ENCODE measurements at places on chromosomes 1 and 21.

DNA sequence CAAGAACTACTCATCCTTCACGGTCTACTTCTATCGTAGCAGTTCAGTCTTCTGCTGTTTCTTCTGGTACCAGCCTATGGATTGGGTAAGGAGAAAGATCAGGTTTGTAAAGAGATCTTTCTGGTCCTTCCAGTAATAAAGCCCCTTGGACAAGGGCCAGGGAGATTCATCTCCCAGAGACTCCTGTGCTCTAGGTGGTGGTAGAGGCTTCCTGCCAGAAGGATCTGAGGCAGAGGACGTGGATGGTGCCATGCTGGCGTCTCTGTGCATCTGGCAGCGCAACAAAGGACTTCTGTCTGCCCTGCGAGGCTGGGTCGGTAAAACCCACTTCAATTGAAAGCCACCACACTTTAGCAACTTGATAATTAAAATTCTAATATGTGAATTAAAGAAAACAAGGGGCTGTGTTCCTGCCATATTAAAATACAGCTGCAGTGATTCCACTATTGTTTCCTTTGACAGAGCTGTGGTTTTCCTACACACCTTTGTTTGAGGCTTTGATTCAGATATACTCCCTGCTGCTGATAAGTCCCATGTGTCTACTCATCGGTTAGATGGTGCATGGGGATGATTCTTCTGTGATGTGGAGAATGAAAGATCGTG lies 73.6 kb downstream of the ROR1 start:
- DNase-seq = no peak

GRCh38 chr1:108151548-108151947 lies 48.6 kb downstream of the SLC25A24 start:
- no peak for DNase-seq

GRCh38 chr1:11984576-11984975 lies 4.3 kb downstream of the MFN2 start:
- no peak for DNase-seq

GRCh38 chr1:6033986-6034749 lies 11.5 kb upstream of the KCNAB2 start:
- no peak for DNase-seq

- DNase-seq = no peak
Measured at GRCh38 chr1:23394181-23394580, 24.5 kb upstream of the ZNF436 start.

DNA sequence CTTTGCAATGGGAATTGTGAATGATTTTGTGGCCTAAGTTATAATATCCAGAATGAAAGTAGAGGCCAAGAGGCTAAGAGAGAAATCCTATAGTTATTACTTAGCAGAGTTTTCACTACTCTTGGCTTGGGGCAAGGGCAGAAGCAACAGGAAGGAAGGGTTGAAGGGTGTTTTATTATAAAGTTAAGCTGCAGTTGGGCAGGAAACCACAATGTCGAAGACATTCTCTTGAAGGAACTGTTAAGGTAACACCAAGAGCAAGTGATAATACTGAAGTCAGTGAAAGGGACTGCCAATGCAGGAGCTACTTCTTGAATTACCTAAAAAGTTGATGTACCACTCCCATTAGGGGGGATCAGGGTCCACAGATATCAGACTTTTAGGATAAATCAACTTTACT lies 8.3 kb downstream of the XCL2 start:
- no peak for DNase-seq

DNA sequence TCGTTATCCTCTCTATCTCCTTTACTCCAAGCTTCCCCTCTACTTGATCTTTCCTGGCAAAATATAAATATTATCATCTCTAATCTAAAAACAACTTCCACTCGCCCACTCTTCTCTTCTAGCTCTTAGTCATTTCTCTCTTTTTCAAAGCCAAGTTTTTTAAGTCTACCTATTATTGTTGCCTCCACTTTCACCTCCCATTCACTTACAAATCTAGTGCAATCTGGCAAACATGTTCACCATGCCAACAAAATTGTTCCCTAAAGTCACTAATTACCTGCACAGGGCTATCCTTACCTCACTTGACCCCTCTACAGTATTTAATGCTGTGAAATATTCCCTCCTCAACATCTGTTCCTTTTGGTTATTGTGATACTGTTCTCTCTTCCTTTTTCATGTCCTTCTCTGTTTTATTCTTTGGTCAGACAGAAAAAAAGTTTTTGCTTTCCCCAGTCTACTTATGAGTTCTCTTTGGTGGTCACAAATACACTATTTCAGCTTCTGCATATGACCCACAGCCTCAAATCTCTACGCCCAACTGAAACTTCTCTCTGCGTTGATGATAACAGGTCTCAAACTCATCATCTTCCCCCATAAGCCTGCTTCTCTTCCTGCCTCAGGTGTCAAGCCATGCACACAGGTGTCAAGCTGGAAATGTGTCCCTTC lies 31.9 kb upstream of the RAP1A start:
- no peak for DNase-seq

- DNase-seq = peak; percentile 48
Measured at GRCh38 chr1:54052431-54052933, 522 bp downstream of the TMEM59 start.

GRCh38 chr1:2275796-2276536 lies 47.8 kb downstream of the SKI start:
- DNase-seq = no peak

DNA sequence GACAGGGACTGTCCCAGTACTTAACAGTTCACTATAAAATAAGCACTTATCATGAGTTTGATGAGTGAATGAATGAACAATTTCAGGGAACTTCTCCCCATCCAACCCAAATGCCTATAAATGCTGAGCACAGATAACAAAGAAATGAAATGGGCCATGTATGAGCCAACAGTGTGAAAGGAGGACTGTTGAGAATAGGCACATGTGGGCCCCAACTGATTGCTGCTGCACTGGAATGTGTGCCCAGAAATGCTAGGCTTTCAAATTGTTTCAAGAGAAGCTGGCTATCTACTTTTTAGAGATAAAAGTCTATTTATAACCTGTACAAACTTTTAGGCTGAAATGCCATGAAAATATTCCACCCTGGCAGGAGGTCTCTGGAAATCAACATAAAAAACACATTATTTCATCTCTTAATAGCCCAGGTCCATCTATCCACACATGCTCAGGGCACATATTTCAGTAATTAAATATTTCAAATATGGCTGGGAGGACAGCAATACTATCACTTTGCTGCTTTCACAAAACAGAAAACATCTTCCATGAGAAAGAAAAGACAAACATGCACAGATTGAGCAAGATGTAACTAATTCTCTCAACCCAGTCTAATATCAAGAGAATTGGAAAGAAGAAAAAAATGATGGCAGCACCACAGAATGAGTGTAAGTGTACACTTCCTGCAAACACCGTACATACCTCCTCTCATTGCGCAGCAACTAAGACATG lies 49.8 kb downstream of the COLGALT2 start:
- no peak for DNase-seq

GRCh38 chr1:21670059-21670881 lies 1.1 kb upstream of the RAP1GAP start:
- DNase-seq = no peak

- no peak for DNase-seq
Measured at GRCh38 chr1:172273647-172274396, 146.7 kb upstream of the C1orf105 start.

DNA sequence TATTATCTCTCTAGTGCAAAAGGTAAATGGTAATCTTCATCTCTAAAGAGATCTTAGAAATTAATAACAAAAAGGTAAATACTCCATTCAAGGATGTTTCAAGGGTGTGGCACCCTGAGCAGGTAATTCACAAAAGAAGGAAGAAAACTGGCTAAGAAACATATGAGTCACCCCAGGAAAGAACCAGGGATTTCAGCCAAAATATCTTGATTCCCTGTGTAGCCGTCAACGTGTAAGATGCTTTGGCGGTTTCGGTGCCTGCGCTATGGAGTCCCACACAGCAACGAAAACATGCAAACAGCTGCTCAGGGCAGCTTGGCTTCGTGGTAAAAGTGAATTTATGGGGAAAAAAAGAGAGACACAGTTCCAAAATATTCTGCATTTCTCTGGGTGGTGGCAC lies 3.7 kb downstream of the ITGB2 start:
- DNase-seq = no peak

DNA sequence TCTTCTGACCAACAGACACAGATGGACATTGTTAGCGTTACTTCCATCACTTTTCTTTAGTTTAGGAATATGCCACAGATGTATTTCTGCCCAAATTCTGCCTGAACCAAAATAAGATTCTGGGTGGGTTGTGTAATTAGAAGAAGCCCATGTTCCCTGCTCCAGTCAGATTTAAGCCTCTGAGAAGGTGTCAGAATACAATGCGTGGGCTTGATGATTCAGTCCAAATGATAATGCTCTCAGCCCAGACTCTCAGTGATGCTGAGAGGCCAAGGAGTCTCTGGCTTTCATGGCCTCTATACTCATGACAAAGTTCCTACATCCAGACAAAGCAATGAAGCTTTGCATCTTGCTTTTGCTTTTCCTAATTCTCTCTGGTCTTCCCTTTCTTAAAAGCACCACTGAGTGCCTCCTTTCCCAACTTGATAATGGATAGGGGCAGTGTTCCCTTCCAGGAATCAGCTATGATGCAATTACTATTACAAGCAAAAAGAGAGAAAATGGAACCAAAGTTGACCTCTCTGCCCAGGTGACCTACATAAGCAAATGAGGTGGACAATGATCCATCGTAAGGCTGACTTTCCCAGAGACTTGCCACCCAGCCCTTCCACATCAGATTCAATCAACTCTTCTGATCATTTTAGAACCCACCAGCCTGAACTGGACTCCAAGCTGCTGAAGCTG lies 8.8 kb downstream of the SEC16B start:
- no peak for DNase-seq

All from right hindlimb (tissue), 1 donor.